Activated naive CD8-positive, alpha-beta T cell treated with anti-CD3 and anti-CD28 coated beads for 36 hours (primary cell): ENCODE measurements at places on chromosomes 1 and 21.

GRCh38 chr1:75327395-75327794 is 193.2 kb downstream of the LHX8 start:
- no peak for DNase-seq

- DNase-seq, result no peak
Observed at GRCh38 chr1:73911849-73912248, 286.1 kb downstream of the LRRIQ3 start.

GRCh38 chr1:206540044-206540780 is 32.9 kb downstream of the RASSF5 start:
- no peak for DNase-seq

DNA sequence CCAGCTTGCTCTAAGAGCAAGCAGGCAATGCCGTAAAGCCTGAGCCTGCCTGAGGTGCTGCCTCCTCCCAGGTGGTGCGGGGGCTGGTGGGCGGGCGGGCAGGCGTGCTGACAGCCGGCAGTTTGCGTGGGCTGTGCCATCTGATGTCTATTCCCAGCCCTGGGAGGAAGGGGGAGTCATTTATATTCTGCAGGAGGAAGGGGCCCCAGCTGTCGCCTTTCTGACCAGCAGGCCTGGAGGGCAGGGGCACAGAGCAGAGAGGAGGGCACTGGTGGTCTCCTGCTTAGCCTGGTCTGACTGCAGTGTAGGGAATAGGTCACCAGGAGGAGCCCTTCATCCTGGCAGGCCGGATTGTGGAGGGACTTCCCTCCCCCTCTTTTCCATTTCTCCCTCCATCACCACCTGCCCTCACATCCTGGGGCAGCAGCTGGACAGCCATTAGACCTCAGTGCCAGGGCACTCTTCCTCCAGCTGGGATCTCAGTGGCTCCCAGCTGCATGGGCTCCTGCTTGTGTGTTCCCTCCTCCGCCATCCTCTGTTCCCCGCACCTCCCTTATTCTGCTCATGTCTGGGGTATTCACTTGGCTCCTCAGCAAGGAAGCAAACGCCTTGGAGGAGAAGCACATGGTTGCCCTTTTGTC is 4.4 kb downstream of the CYB561D1 start:
- DNase-seq, result peak; percentile 40

DNA sequence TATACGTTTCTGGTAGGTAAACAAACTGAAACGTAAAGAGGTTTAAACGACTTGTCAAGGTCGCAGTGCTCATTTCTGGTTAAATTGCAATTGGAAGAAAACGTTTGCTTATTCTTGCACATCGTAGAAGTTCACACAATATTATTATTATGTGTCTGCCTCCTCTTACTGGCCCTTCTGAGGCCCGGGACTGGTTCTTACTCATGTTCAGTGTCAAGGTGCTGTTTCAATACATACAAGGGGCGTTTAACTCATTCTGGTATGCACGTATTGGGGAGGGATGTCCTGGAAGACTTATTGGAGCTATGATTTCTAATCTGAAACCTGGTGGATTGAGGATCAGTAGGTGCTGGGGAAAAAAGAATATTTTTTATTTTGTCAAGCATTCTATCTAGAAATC is 932 bp downstream of the RPF1 start:
- no peak for DNase-seq

DNA sequence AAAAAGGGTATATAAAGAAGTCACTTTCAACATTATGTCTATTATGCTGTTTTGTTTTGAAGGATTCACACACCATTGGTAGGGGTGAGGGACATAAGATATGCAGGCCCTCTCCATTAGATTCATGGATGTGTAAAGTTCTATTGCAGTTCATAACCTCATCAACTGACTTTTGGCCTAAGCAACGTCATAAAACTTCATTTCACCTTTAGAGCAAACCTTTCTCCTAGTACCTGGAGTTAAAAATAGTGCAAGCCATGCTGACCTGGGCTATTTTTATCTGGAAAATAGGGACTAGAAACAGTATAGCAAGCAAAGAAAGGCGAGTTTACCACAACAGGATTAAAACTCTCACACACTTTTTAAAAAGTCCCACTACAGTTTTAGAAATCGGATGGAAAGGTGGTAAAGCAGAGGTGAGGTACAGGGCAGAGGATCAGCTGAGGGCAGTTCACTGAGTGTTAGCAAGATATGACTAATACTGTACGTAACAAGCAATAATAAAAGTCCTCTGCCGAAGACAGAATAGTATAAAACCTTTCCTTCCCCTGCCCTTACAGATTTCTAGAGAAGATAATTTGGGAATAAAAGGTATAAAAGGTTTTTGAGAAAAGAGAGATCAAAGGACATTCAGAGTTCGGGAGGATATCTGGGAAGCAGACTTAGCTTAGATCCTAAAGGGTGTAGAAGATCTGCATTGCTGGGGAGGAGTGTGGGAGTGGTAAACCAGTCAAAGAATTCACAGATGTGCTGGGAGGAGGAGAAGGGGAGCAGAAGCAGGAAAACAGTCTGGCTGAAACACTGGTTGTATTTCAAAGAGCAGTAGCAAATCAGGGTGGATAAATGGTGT is 14.3 kb downstream of the EGLN1 start:
- DNase-seq, result no peak

GRCh38 chr1:15578921-15579682 is 5.7 kb downstream of the AGMAT start:
- peak; percentile 26 for DNase-seq

GRCh38 chr21:17560377-17561025 is 47.7 kb downstream of the CXADR start:
- no peak for DNase-seq

- no peak for DNase-seq
Observed at GRCh38 chr1:230427094-230427876, 1.2 kb upstream of the PGBD5 start.

GRCh38 chr1:5502311-5503194 is 489.7 kb downstream of the NPHP4 start:
- no peak for DNase-seq

DNA sequence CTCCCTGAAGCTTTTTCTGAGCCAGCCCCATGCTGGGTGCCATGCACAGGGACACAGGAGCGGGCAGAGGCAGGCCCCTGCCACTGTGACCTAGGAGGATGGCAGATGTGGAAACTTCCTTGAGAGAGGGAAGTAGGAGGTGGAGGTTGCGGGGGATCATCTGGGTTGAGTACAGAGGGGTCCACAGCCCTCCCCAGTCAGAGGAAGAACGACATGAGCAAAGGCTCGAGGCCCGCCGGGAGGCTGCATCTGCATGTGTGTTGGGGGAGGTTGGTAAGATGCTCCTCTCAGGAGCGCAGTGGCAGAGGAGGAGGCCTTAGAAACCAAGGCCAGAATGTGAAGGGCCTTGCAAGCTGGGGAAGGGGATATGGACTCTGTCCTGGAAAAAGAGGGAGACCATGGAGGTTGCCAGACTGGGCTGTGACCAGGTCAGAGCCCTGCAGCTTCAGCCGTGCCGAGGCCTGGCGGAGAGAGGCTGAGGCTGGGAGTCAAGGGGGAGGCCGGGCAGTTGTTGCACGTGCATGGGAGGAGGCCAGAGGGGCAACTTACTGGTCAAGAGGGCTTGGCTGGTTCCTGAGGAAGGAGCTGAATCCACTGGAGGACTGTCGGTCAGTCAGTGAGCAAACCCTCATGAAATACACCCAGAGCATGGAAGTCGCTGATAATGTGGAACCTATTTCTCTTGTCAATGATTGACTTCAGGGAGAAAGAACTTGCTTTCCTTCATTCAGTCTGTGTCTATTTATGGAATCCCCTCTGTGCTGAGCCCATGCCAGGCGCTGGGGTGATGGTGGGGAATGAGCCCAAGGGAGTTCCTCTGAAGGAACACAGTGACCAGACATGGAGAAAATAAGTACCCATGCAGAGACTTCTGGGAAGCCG is 31.7 kb downstream of the A3GALT2 start:
- no peak for DNase-seq

DNA sequence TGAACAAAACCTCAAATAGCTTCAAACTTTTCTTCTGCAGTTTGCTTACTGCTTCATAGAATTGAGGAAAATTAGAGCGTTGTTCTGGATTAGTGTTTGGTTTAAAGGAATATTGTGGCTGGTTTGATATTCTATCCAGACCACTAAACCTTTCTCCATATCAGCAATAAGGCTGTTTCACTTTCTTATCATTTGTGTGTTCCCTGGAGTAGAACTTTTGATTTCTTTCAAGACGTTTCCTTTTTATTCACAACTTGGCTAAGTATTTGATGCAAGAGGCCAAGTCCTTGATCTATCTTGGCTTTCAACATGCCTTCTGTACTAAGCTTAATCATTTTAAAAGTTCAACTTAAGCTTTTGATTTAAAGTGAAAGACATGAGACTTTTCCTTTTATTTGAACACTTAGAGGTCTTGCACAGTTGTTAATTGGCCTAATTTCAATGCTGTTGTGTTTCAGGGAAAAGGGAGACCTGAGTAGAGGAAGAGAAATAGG is 359.1 kb downstream of the S1PR1 start:
- no peak for DNase-seq

GRCh38 chr1:244429818-244430217 is 21.9 kb downstream of the ADSS2 start:
- DNase-seq, result no peak

DNA sequence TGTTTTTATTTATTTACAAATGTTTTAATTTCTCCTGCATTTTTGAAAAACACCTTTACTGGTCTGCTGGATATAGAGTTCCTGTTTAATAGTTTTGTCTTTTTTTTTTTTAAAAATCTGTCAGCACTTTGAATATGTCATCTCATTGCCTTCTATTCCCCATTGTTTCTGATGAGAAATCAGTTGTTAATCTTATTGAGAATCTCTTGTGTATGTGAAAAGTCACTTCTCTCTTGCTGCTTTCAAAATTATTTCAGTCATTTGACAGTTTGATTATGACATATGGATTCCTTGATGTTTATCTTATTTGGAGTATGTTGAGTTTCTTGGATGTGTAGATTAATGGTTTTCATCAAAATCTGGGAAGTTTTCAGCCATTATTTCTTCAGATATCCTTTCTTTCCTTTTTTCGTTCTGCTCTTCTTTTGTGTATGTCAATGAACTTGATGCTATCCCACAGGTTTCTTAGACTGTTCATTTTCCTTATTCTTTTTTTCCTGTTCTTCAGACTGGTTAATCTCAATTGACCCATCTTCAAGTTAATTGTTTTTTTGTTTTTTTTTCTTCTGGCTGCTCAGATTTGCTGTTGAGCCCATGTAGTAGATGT is 51.2 kb upstream of the CCDC190 start:
- DNase-seq, result no peak

DNA sequence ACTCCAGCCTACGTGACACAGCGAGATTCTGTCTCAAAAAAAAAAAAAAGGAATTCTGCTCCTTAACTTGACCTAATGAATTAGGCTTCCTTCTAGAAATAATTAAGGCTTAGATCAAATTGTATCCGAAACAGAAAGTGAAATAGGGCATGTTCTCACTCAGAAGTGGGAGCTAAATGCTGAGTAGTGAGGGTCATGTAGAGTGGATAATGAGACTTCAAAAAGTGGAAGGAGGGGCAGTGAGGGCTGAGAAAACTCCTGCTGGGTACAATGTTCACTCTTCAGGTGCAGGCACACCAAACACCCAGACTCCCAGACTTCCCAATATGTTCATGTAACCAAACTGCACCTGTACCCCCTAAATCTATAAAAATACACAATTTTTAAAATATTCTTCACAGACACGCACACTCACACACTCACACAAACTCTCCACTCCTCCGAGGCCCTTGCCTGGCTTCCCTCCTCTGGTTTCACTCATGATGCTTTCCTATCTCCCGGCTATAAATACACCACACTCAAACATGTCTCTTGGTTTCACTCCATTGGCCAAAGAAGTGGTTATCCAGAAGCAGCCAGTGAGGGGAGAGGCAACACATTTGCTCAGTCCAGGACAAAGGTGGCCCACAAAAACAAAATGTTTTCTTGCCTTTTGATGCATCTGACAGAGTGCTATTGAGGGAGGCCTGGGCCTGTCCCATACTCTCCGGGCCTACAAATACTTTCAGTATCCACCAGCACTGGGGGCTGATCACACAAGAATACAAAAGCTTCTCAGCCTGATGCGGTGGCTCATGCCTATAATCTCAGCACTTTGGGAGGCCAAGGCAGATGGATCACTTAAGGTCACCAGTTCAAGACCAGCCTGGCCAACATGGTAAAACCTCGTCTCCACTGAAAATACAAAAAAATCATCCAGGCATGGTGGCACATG is 249.2 kb downstream of the TOMM20 start:
- DNase-seq, result no peak

DNA sequence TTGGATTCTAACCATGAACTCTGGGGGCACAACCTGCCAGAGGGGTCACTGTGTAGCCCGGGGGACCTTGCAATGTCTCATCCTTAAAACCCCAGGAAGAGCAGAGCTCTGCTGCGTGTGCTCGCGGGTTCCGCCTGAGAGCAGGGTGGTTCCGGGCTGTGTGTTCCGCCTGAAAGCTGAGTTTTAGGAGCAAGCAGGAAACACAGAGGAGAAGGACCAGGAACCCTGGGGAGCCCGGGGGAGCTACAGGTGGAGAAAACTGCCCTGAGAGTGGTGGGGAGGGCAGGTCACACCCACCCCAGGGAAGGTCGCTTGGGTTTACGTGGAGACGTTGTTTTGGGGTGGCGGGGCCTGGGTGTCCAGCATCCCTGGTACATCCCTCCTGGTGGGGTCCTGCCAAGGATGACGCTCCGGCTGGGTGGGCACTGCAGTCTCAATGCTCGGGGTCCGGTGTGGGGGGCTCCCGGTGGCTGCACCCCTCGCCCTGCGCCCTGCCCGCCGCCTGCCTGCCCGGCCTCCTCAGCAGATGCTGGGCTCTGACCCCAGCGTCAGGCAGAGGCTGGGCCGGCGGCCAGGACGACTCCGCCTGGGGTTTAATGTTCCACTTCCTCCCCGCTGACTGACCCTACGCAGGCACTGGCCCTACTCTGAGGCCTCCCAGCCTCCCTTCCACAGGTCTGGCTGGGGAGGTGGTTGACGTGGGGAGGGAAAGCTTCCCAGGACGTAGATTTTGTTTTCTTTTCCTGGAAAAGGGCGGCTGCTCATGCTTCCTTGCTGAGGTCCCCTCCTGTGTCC is 17.3 kb upstream of the C1orf159 start:
- no peak for DNase-seq

- no peak for DNase-seq
Observed at GRCh38 chr1:171877701-171878100, 36.4 kb downstream of the DNM3 start.

DNA sequence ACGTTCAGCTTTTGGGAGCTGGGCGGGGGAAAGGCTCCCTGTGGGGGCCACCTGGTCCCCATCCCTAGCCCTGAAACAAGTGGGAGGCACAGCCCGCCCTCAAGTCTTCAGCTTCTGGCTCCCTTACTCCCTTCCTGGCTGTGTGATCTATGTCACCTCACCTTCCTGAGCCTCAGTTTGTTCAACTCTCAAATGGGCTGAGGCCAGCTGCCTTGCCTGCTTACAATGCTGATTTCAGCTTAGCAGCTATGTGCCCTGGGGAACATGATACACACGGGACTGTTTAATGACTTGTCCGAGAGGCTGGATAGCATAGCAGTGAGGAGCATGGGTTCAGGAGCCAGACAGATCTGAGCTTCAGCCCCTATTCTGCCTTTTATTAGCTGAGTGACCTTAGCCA is 19.3 kb downstream of the GRHL3 start:
- no peak for DNase-seq

DNA sequence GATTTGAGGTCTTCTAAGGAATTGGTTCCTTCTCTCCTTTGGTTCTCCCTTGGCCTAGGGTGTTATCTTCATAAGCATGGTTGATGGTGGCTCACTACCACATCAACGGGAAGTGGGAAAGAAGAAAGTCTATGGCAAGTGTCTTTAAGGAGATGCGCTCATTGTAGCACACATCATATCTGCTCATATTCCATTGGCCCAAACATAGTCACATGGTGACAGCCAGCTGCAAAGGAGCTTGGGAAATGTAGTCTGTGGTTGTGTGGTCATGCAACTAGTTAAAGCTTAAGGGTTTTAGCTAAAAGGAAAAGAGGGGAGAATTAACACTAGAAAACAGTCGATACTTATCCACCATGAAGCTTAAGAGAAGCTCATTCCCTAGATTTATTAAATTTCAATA is 11.4 kb upstream of the MRPS6 start:
- no peak for DNase-seq
